ENCODE measurements at places on chromosomes 3 and 15.

GRCh38 chr3:33331414-33331813 lies 54.2 kb downstream of the FBXL2 start:
- no peak for DNase-seq

DNA sequence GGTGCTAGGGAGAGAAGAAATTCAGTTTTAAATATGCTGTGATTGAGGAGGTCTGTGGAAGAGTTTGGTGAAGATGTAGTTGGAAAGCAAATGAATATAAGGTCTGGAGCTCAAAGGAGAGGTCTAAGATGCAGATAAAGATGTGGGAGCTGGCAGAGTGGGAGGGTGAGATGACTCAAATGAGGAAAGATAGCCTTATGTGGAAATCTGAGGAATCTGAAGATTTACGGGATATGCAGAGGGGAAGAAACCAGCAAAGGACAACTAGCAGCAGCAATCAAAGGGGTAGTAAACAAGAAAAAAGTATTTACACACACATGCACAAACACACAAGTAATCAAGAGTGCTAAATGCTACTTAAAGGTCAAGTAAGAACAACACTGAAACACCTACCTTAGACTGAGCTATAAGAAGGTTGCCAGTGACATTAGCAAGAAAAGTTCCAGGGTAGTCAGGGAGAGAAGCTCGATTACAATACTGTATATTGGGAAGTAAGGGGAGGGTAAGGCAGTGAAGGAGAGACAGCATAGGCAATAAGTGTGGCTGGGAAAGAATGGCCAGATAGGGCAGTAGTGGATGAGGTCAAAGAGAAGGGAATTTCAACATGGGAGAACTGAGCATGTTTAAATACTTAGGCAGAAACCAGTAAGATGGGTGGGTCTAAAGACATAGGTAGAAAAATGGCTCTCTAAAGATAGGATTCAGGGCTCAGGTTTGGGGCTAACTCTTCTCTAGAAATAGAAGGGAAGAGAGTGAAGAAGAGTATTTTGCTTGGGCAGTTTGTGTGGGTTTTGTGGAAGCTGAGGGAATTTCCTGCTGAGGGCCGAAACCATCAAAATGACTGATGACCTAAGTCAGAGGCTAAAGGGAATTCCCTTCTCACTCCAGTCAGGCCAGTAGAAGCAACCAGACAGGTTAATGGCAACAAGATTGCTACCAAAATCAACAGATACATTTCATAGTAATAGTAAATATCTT lies 8.9 kb downstream of the CMTM6 start:
- no peak for DNase-seq

- no peak for DNase-seq
These were observed 365.6 kb downstream of the MAGI1 start for GRCh38 chr3:65672871-65673815.

GRCh38 chr3:117631781-117632180 lies 922.2 kb downstream of the TUSC7 start:
- no peak for DNase-seq

DNA sequence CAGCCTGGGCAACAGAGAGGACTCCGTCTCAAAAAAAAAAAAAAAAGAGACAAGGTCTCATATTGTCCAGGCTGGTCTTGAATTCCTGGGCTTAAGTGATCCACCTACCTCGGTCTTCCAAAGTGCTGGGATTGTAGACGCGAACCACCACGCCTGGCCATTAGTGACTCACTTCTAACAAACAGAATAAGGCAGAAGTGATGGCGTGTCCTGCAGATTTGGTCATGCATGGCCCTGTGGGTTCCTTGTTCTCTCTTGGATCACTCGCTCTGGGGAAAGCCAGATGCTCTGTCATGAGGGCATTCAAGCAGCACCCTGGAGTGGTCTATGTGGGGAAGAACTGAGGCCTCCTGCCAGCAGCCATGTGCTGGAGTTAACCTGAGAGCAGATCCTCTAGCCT lies 27.4 kb upstream of the TJP1 start:
- no peak for DNase-seq

DNA sequence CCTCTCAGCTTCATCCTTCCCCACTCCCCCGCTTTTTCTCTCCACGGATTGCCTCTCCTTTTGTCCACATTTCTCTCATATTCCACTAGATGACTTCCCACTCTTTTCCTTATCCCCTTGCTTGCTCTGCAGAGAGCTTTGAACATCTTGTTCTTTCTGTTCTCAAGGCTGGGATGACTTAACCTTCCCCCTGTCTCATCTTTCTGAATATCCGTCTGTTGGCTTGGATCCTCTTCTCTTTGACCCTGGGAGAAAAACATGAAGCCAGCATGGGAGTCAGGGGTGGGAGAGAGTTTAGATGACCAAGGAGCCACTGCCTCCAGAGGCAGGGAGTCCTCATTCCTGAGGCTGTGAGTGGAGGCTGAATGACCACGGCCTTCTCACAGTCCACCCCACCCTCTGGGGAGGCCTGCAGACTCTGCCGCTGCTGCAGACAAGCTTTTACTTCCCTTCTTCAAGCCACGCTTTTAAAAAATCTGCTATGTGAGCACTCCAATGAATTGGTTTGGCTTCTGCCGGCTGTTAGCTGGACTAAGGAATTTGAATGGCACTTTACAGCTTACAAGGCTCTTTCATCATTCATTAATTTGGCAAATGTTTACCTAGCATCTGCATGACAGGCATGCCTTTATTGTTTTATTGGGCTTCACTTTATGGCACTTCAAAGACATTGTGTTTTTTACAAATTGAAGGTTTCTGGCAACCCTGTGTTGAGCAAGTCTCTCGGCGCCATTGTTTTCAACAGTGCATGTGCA lies 111.6 kb upstream of the SLC6A6 start:
- DNase-seq, result no peak

GRCh38 chr15:41022487-41023090 lies 69.3 kb downstream of the CHAC1 start:
- DNase-seq, result no peak

- DNase-seq, result no peak
These were observed 9.6 kb upstream of the MUSTN1 start for GRCh38 chr3:52844290-52844975.

- DNase-seq, result no peak
These were observed 36.0 kb upstream of the GATM start for GRCh38 chr15:45414215-45414885.

GRCh38 chr3:67384760-67385397 lies 269.5 kb downstream of the SUCLG2 start:
- no peak for DNase-seq

- DNase-seq, result no peak
These were observed 150.3 kb upstream of the NR2F2 start for GRCh38 chr15:96180087-96180748.

- no peak for DNase-seq
These were observed 623.8 kb upstream of the AGTR1 start for GRCh38 chr3:148073721-148074456.

- DNase-seq, result no peak
These were observed 40.1 kb downstream of the DLG1 start for GRCh38 chr3:197258168-197258755.

DNA sequence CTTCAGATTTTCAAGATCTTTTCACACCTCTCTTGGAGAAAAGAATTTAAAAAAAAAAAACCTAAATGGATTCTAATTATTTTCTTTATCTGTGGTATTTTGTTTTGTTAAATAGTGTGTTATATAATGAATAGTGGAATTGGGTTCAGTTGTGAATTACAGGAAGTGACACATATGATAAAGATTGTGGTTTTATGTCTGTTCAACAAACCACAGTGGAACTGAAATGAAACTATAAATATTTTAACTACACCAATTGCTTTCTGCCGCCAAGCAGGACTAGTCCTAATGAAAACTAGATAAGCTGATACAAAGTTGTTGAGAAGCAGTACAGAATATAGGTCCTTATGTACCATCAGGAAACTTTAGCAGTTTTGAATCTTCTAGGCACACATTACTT lies 121.6 kb downstream of the UBE2E2 start:
- DNase-seq, result no peak

- no peak for DNase-seq
These were observed 763.3 kb upstream of the CFAP20DC start for GRCh38 chr3:59813148-59813538.

GRCh38 chr3:117910820-117911521 lies 1123.7 kb downstream of the IGSF11 start:
- no peak for DNase-seq

DNA sequence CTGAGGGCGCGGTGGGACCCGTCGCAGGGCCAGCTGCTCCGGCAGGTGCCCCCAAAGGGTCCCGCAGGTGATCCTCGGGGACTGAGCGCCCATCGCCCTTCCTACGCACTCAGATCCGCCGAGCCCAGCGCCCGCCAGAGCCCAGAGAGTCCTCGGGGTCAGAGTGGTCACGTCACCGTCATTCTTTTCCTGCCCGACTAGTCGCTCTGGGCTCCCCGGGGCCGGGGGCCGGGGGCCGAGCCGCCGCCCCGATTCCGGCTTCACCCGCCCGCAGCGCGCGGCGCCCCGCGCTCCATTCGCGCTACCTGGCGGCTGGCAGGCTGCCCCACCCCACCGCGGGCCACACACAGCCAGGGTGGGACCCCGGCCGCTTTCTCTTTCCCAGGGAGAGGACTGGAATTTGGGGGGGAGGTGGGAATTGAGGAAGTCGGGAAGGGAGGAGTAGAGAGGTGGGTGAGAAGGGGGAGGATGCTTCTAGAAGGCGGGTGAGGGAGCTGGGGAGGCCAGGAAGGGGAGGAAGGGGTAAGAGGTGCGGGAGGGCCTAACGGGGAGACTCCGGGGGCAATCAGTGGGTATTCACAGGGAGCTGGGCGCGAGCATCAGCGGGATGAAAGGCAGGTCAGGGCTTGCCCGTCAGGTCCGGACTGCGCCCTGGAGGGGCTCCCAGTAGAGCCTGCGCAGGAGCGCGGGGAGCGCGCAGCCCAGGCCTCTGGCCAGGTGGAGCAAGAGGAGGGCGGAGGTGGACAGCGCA lies 36.1 kb upstream of the EPHB3 start:
- no peak for DNase-seq

GRCh38 chr15:37773111-37773860 lies 161.2 kb upstream of the TMCO5A start:
- no peak for DNase-seq

DNA sequence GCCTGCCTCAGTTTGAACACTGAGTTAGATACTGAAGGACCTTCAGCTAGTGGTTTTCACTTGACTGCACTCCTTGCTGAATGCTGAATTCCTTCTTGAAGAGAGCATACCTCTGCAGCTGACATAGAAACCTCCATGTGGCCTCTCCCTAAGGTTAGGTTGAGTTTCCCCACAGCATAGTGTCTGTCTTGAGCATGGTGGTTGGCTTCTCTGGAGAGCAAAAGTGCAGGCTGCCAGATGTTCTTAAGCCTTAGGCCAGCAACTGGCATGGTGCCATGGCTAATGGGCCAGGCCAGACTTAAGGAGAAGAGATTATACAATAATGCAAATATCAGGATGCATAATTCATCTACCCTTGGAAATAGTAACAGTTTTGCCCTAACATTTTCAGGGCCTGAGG lies 545.6 kb upstream of the ZNF385D start:
- no peak for DNase-seq
